ENCODE measurements at places on chromosomes 7 and 10. TPM values are rescaled to one million over a fixed set of nuclear protein-coding genes. Genes with fewer than 3 reads are reported as not detected.

Gene LBX1
- total RNA-seq: not detected

Gene UCMA
- not detected for total RNA-seq

Gene GSTO2
- total RNA-seq: 4.3 TPM

Gene ARID5B
- 42.7 TPM for total RNA-seq

Gene MYL10
- 3.8 TPM for total RNA-seq

Gene RHOBTB1
- total RNA-seq: 41.4 TPM

Gene ZNF786
- 15.8 TPM for total RNA-seq

Gene ZNF282
- 35.6 TPM for total RNA-seq

Gene DRGX
- 1.3 TPM for total RNA-seq

Gene C7orf57
- 0.22 TPM for total RNA-seq

Gene SPAG6
- total RNA-seq: 0.77 TPM

Gene BTBD16
- total RNA-seq: 0.16 TPM

Gene KLF14
- total RNA-seq: 0.16 TPM

Gene CTAGE8
- 1.0 TPM for total RNA-seq

Gene THAP5
- 64.4 TPM for total RNA-seq

Gene SFMBT2
- total RNA-seq: 18.4 TPM

Gene MCM7
- total RNA-seq: 84.2 TPM

Gene USP6NL
- total RNA-seq: 35.7 TPM

Gene CTNNA3
- total RNA-seq: 9.3 TPM

Gene ZC3HAV1L
- 34.2 TPM for total RNA-seq

Gene SPDYE6
- not detected for total RNA-seq

Gene COPG2
- total RNA-seq: 48.4 TPM

Gene EPO
- total RNA-seq: not detected

Gene FEZF1
- 0.27 TPM for total RNA-seq

Gene HECW1
- 11.8 TPM for total RNA-seq

Gene ANKRD30A
- not detected for total RNA-seq

Gene CCDC172
- not detected for total RNA-seq

Gene DOCK1
- total RNA-seq: 77.0 TPM

Gene ARHGAP22
- total RNA-seq: 7.0 TPM

All from camera-type eye (tissue), 1 donor.